ENCODE measurements at places on chromosomes 6 and 20.

DNA sequence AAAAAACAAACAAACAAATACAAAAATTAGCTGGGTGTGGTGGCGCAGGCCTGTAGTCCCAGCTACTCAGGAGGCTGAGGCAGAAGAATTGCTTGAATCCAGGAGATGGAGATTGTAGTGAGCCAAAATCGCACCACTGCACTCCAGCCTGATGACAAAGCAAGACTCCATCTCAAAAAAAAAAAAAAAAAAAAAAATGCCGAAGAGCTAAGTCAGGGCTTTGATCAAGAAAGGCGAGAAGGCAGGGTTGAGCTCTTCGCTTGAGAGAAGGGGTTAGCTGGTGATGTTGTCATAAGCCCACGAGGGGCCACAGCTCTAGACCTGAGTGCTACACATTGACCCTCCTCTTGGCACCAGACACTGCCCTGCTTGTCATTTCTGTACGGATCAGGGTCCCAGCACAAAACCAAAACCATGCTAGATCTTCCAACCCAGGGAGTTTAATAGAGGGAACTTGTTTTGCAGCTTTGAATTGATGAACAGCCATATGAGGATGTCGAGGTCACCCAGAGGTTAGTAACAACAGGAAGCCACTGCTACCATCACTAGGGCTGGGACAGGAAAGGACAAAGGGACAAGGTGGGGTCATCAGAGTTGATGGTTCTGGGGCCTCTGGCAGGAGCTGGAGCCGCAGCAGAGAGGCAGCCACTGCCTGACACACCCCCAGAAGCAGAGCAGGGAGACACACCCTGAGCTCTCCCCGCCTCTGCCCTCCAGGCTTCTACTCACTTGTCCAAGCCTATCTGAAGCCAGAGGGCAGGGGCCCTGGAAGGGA, 122.7 kb downstream of the SNX5 start:
- DNase-seq = no peak

DNA sequence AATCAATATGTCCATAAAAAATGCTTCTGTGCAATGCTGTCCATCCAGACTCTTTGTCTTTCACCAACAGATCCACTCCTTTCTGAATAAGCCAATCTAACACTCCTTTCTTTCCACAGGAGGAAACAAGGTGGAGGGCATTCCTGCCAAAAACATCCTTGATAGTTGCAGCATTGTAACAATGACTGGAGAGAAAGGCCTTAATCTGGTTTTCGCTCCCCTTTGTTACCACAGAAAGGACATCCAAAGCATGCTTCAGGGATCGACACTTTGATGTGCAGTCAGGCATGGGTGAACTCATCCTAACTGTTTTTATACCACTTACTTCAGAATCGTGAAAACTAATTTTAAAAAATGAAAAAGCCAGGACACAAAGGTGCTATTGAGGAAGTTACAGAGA, 7.4 kb downstream of the IBTK start:
- DNase-seq = no peak

DNA sequence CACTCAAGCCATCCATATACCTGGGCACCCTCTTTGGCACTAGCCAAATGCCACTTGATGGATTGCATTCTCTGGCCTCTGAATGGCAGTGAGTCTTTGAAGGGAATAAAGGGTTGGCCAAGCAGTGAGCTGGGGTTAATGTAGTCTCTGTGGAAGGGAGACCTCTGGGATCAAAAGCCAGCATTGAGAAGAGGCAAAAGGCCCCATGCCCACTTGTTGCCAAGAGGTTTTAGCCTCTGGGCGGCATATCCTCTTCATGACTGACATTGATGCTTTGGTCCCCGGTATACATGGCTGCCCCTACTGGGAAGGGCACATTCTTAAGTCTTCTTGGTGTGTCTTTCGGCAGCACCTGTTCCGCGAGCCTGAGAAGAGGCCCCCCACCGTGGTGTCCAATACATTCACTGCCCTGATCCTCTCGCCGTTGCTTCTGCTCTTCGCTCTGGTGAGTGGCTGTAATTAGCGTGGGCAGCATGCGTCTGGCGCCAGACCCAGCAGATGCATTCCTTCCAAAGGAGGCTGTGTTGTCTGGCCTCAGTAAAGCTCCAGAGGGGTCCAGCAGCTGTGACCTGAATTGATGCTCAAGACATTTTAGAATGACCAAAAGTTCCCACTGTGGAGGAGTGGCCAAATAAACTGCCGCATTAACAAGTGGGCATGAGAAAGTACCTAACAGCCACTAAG, 29.5 kb downstream of the GHRH start:
- no peak for DNase-seq

DNA sequence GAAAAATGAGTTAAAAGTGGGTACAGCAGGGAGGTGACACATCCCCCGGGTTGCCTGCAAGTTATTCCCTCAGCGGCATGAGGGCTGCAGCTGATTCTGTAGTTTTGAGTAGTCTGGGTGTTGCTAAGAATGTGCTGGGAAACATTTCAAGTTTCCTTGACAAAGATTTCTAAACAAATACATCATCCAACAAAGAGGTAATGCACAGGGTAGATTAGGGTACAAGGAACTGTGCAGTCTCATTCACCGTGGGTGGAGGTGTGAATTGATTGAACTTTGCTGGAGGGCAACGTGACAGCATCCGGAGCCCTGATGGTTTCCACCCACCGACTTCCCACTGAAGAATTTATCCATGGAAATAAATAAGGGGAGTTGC, 21.8 kb downstream of the CASS4 start:
- DNase-seq = no peak

DNA sequence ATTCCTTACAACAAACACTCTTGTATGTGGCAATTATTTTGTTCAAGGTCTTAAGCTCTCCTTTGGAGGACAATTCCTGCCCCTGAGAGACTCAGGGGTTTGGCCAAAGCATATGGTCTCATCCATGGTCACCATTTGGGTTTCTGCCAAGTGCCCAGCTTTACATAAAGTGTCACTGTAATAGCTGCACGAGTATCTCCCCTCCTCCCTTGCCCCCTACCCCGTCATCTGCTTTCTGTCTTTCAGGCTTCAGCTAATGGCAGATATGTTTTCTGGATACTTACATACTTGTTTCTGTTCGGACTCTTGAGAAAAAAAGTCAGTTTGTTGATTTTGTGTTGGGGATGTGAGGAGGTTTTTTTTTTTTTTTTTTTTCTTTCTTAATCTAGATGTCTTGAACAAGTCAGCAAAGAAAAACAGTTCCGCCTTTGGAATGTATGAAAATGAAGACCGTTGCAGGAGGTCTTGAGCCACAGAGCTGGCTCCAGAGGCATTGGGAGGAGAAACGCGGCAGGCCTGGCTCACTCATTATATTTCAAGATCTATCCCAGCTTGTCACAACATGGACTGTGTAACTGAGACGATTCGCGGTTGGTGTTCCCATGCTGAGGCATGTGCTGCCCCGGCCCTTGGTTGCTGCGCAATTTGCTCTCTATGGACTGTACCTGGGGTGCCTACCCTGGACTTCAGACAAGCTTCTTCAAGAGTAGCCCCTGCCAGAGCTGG, 32.6 kb upstream of the STX16 start:
- peak; percentile 97 for DNase-seq

GRCh38 chr20:48105526-48105925, 320.2 kb upstream of the SULF2 start:
- no peak for DNase-seq

DNA sequence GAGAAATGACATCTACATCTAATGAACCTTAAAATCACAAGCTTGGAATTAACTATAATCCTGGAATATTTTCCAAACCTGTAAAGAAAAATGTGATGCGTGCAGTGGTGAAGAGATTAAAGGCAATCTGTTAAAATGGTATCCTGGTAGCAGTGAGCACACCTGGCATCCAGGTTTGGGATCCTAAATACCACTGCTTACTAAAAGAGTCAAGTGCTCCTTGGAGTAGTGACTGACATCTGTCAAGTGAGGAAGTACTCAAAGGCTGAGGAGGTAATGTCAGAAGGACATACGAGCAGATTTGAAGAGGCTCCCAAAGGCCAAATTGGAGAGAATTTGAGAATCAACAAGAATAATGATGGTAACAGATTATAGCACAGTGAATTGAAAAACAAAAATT, 32.8 kb downstream of the PCMT1 start:
- no peak for DNase-seq

- DNase-seq = no peak
Observed at GRCh38 chr6:143539734-143540133, 28.2 kb upstream of the FUCA2 start.

- DNase-seq = no peak
Observed at GRCh38 chr6:139676718-139677117, 302.3 kb upstream of the CITED2 start.

GRCh38 chr6:32774426-32774825, 11.1 kb upstream of the HLA-DQB2 start:
- no peak for DNase-seq

GRCh38 chr6:154476494-154476893, 34.0 kb downstream of the CNKSR3 start:
- DNase-seq = no peak

DNA sequence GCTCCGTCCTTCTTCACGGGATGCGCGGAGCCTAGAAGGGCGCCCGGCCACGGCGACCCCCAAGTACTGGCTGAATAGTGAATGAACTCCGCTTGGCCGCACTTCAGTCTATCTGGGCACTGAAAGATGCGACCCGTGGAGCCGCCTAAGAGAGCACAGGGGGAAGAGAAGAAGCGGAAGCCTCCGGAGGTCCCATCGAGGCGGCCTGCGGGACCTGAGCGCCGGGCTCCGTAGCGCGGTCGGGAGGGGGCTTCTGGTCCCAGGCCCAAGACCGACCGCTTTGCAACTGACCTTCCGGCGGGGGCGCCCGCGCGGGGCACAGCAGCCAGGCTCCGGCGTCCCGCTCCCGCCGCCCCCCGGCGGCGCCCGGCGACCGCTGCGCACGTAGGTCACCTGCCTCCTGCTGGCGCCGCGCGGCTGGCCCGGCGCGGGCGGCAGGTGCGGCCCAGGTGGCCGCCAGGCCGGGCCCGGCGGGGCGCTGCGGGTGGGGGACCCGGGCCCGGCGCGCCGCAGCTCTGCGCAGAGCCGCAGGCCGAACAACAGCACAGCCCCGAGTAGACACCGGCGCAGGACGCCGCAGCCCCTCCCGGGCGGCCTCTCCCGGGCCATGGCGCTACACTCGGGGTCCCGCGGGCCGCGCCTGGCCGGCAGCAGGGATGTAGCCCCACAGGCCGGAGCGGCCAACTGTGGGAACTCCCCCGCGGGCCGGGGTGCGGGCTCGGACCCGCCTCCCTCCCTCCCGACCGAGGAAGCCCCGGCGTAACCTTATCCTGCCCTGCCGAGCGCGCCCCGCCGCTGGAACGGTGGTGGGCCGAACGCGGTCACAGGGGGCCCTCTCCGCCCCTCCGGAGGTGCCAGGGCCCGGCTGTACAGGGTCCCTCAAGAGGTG, at the start of gene METTL24:
TSS of gene METTL24 (minus strand) at position 686 of the 889 bp plus-strand sequence. CDS start at position 609, 77 bp downstream.
- no peak for DNase-seq

- DNase-seq = no peak
Observed at GRCh38 chr20:4870906-4871305, 130.4 kb downstream of the SLC23A2 start.

- DNase-seq = no peak
Observed at GRCh38 chr6:167553736-167554119, 228.8 kb downstream of the TTLL2 start.
